Effector memory CD4-positive, alpha-beta T cell (primary cell): ENCODE measurements at places on chromosomes 2 and 18.

GRCh38 chr2:205984381-205984780 lies 101.6 kb downstream of the INO80D start:
- no peak for DNase-seq

DNA sequence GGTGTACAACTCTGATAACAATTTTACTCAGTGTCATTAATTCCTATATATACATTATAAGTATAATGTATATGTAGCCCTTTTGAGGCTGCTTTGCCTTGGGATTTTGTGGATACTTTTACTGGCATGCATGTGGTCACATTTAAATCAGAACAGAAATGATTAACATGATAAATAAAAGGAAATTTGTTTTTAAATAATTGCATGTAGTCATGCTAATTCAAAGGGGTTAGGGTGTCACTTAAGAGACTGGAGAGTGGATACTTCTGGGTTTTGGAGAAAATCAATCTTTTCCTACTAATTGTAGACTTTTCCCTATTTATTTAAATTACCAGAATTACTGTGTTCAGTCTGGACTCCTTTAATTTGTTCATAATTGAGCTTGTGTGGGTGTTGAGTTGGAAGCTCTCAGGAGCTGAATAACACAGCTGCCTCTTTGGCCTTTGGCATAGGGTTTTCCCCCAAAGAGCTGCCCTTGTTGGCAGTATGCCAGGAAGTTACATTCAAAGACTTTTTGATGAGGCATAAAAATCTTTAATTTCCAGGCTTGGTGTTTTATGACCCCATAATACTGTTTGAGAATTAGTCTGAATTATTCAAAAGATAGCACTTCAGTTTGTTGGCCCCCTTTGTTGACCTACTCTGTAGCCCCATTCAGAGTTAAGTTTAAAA lies 484.7 kb upstream of the NRP2 start:
- no peak for DNase-seq

DNA sequence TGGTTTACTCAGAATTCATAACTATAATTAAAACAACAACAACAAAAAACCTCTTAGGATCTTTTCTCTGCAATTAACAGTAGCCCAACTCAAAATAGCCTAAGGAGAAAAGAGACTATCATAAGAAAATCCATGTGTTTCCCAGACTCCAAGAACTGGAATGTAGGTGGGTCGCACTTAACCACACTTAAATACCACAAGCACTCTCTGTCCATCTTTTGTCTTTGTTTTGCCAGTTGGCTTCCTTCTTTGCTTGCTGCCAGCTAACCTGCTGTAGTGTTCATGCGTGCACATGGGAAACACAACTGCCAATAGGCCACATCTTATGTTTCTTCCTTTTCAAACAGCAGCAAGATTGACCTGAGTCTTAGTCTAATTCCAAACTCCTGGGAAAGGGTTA lies 24.1 kb upstream of the ACVR1 start:
- DNase-seq: no peak

DNA sequence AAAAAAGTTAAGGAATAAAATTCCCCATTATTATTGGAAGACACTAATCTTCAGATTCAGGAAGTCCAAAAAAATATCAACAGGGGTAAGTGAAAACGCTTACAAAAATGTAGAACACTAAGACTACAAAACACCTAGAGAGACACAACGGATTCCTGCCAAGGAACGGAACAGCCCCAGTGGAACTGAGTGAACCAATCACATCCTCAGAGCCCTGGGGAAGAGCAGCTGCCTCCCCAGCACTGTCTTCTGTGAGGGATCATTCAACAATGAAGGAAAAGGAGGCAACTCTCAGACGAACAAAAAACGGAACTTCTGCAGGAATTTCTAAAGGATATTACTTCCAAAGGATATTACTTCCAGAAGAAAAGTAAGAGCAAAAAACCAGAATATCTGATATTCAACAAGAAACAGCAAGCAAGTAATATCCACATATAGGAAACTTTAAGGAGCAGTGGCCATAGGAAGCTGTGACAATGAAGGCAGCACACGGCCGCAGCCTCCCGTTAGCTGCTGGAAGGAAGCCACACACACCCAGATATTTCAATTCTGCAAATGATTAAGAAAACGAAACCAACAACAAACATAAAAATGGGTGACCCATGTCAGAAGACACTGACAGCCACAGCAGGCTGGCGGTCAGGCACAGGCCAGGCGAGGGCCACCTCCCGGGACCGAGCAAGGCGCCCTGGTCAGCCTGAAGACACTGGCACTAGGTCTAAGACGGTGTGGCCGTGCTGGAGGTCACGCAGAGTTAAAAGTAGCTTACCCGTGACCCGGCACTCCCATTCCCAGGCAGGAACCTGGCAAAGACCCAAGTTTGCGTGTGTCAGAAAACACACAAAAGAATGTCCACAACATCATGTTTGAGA lies 81.8 kb downstream of the HDAC4 start:
- no peak for DNase-seq

DNA sequence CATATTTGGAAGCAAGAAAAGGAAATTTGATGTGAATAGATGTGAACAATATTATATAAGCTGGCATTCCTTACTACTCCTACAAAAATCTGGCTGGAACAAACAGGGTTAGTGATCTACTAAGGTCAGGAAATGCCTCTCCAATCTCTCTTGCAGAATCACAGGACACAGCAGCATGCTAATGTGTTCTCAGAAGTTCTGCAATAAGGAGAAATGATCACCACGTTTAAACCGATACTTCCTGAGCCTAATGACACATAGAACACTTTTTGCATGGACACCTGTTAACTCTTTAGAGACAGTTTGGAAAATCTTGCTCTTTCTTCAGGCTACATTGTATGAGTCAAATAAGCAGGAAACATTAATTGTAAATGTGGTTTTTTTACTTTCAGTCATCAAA lies 89.6 kb upstream of the MAP3K20 start:
- no peak for DNase-seq

GRCh38 chr18:54765636-54766375 lies 62.5 kb upstream of the RAB27B start:
- DNase-seq: no peak

DNA sequence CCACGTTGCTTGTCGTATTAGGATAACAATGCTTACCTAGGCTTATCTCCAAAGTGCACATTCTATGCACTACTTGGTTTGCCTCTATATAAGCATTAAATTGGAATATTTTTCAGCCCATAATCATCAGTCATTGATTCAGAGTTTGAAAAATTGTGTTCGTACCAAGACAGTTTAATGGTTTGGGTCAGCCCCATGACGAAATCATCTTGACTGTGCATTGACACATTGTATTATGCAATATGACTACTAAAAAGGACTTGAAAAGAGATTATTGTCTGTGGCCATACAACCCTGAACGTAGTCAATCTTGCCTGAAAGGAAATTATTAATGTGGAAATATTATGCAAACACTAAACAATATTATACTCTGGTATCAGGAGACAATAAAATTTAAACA lies 141.3 kb downstream of the EML6 start:
- DNase-seq: no peak

DNA sequence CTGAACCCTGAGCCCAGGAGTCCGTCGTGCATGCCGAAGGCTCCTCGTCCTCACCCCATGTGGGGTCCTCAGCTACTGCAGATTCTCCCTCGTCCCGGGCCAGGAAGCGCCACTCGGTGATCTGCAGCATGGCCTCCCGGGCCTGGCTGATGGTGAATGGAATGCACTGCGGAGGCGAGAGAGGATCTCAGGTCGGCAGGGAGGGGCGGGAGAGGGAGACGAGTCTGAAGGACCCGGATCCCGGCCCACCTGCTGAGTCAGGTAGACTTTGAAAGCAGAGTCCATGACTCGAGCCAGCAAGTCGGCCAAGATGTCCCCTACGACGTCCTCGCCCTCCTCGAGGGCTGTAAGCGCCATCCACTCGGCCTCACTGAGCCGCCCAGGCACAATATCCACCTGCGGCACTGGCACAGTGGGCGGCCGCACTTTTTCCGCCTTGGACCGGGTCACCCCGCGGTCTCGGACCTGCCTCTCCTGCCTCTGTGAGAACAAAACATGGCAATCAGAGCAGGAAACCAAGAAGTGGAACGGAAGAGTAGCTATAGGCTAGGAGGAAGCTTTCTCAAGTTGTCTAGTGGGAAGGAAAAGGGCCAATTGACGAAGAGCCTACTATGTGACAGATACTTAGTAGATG lies 5.5 kb downstream of the C2orf81 start:
- DNase-seq: no peak

GRCh38 chr2:85475799-85476490 lies 57.4 kb downstream of the SH2D6 start:
- no peak for DNase-seq

- no peak for DNase-seq
Measured at GRCh38 chr2:222915092-222915957, 54.5 kb downstream of the ACSL3 start.

GRCh38 chr2:96554293-96555145 lies 18.0 kb downstream of the ARID5A start:
- DNase-seq: peak; percentile 48

- no peak for DNase-seq
Measured at GRCh38 chr2:62186156-62186905, 9.6 kb upstream of the B3GNT2 start.

DNA sequence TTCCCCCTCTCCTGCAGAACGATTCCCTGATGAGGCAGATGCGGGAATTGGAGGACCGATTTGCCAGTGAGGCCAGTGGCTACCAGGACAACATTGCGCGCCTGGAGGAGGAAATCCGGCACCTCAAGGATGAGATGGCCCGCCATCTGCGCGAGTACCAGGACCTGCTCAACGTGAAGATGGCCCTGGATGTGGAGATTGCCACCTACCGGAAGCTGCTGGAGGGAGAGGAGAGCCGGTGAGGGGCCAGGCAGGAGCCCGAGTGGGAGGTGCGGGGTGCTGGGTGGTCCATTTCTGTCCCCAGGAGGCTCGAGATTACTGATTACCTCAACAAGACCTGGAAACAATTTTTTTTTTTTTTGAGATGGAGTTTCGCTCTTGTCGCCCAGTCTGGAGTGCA lies 3.1 kb downstream of the DES start:
- no peak for DNase-seq

DNA sequence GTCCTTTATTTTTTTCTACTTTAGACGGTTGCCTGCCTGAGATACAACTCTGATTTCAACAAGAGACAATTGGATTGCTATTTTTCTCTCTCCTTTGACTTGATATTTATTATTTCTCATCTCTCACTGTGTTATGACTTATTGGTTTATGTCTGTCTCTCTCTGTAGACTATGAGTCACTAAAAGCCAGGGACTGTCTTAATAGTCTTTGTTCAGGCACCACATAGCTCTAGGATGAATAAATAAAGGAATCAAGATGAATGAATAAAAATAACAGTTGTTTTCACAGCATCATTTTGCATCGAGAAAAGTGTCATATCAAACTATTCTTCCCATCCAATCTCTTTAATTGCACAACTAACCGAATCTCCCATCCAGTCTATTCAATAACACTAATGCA lies 31.4 kb upstream of the CD28 start:
- no peak for DNase-seq

DNA sequence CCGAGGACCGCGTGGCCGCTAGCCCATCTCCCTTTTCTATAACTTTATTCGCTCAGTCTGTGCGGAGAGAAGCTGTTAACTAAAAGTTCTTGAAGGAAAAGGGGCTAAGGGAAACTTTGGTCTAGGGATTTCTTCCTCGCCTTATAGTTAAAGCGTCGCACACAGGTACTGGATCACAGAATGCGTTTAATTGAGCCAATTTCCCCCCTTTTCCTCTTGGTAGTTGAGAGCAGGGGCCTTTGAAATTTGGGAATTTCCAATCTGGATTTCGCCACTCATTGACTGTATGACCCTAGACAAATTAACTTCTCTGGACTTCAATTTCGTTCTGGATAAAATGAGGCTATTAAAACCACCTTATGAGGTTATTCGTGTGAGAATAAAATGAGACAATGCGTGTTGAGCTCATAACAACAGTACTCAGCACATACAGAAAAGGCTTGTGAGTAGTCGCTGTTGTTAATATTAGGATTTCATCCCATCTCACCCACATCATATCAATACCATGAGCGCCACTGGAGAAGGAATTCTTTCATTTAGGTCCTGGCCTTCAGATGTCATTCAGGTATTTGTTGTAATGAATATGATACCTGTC lies 763 bp upstream of the OLA1 start:
- no peak for DNase-seq

DNA sequence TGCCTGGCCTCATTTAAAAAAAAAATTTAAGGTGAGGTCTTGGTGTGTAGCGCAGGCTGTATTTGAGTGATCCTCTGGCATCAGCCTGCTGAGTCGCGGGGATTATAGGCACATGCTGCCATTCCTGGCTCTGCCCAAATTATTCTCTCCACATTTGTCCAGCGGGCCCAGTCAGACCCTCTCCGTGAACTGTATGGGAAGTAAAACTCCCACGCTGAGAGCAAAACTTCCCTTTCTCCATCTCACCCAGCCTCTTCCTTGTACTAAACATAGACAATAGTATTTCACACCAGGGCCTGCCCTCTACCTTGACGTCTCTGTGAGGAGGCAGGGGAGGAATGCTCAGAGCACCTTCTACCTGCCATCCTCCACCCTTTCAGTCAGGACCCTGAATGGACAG lies 37.0 kb downstream of the EIF4E2 start:
- DNase-seq: no peak

DNA sequence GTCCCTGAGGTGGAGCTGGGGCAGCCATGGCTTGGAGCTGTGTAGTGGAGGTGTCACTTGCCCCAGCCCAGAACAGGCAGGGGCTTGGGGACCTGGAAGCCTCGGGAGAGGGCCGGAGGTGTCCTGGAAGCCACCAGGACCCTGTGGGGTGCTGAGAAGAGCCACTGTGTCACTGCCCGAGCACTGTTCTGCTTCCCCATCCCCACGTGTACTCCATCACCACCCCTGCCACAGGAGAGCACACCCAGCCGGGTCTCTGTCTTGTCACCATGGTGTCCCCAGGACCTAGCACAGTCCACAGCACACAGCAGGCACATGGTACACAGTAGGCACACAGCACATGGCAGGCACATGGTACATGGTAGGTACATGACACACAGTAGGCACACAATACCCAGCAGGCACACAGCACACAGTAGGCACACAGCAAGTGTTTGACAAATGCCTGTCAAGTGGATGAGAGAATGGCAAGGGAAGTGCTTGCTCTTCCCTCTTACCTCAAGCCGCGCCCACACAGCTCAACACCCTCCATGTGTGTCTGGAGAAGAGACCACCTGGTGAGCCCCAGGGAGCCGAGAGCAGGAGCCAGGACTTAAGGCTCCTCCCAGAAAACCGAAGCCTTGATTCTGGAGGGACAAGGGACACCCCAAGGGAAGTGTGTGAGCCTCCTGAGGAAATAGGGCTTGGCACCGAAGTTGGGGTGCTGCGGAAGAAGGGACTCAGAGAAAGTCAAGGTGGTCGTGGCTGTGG lies 13.3 kb downstream of the MBP start:
- no peak for DNase-seq

- DNase-seq: no peak
Measured at GRCh38 chr2:237863689-237864443, 4.4 kb downstream of the RAMP1 start.
